Placental epithelial cell (primary cell): ENCODE measurements at places on chromosomes 3 and 15. TPM values are rescaled to one million over a fixed set of nuclear protein-coding genes. Genes with fewer than 3 reads are reported as not detected.

The LMAN1L gene
- 0.11 TPM in 1 of 2 replicates, not detected in the other for total RNA-seq

The HIGD2B gene
- 0.39 TPM in 1 of 2 replicates, not detected in the other for total RNA-seq

The DAZL gene
- under 0.01 and 0.22 TPM in 2 replicates for total RNA-seq

The EFCAB12 gene
- under 0.01 TPM in 1 of 2 replicates, not detected in the other for total RNA-seq

The SERPINI1 gene
- total RNA-seq: 1.6 and 2.0 TPM in 2 replicates

The RIOX2 gene
- total RNA-seq: 52.2 and 67.3 TPM in 2 replicates

The SH2D7 gene
- total RNA-seq: not detected in 2 replicates

The CCR3 gene
- 0.33 TPM in 1 of 2 replicates, not detected in the other for total RNA-seq

The ALS2CL gene
- total RNA-seq: 23.6 and 37.2 TPM in 2 replicates

The CLDN1 gene
- total RNA-seq: 0.11 TPM in 1 of 2 replicates, not detected in the other

The SPATA12 gene
- not detected in 2 replicates for total RNA-seq

The NTRK3 gene
- total RNA-seq: under 0.01 TPM in 2 replicates

The GCSAM gene
- total RNA-seq: not detected in 2 replicates

The EFCC1 gene
- total RNA-seq: not detected in 2 replicates

The BUB1B gene
- total RNA-seq: 3.9 and 8.4 TPM in 2 replicates

The STRC gene
- total RNA-seq: 0.33 and 0.79 TPM in 2 replicates

The XCR1 gene
- under 0.01 TPM in 1 of 2 replicates, not detected in the other for total RNA-seq

The GOLGA8N gene
- 4.0 and 9.4 TPM in 2 replicates for total RNA-seq

The GRAMD1C gene
- total RNA-seq: 0.54 and 1.6 TPM in 2 replicates

The GPR176 gene
- total RNA-seq: 16.1 and 44.1 TPM in 2 replicates

The MEX3B gene
- 5.1 and 6.7 TPM in 2 replicates for total RNA-seq

The NUSAP1 gene
- 11.8 and 26.8 TPM in 2 replicates for total RNA-seq
